ENCODE measurements at places on chromosomes 1 and 21. TPM values are rescaled to one million over a fixed set of nuclear protein-coding genes. Genes with fewer than 3 reads are reported as not detected.

The KCNE1 gene
- total RNA-seq = 2.3 TPM

The MATN1 gene
- 0.42 TPM for total RNA-seq

The SH2D1B gene
- total RNA-seq = 0.63 TPM

The IFI16 gene
- 174 TPM for total RNA-seq

The BSND gene
- not detected for total RNA-seq

The NUF2 gene
- 1.2 TPM for total RNA-seq

DNA sequence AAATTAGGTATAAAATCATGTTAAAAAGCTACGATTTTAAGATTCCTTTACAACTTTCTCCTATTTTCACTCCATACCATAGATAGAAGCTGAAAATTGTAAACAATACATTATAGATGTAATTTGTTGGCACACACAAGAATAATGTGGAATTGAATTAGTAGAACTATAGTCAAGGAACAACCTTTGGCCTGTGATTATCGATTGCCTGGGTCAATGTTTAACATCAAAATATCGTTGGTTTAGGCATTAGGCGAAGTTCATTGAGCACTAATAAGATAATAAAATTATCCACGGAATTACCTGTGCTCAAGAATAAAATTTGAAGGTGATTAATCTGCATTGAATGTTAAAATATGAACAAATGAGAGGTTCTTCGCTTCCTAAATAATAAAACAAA lies 455.1 kb upstream of the ZP4 start:
- DNase-seq = no peak
- H3K27me3 ChIP-seq = no peaks in the 10 kb centered on the region
- no peak overlapping the region for H3K27ac ChIP-seq
- no peaks in the 10 kb centered on the region for H3K4me1 ChIP-seq
- H3K4me3 ChIP-seq = no peak overlapping the region

DNA sequence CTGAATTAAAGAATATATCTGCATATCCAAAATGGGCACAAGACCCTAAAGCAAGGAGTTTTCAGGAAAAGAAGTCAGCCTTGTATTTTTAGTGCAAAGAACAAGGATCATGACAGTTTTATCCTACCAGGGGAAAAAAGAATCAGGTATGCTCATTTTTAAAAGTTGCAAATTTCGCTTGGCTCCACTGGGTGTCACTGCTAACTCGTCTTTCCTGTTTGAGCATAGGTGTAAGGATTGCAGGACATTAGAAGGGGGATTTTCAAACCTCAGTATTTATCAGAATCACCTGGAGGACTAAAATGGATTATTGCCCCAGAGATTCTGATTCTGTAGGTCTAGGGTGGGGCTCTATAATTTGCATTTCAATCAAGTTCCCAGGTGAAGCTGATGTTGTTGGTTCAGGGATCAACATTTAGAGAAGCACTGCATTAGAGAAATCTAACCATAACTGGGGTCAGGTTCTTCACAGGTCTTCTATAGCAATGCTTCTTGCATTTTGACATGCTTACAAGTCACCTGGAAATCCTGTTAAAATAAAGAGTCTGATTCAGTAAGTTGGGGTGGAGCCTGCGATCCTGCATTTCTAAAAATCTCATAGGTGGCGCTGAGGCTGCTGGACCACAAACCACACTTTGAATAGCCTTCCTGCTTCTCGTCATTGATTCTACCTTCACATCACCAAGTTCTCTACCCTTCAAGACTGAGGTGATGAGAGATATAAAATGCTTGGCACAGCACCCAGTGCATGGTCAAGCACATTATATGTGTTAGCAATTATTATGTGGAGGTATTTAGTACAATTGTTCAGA lies 39.6 kb downstream of the NUF2 start:
- H3K4me1 ChIP-seq = no peaks in the 10 kb centered on the region
- no peak overlapping the region for H3K4me3 ChIP-seq
- no peak overlapping the region for H3K27ac ChIP-seq
- no peaks in the 10 kb centered on the region for H3K36me3 ChIP-seq
- DNase-seq = no peak

DNA sequence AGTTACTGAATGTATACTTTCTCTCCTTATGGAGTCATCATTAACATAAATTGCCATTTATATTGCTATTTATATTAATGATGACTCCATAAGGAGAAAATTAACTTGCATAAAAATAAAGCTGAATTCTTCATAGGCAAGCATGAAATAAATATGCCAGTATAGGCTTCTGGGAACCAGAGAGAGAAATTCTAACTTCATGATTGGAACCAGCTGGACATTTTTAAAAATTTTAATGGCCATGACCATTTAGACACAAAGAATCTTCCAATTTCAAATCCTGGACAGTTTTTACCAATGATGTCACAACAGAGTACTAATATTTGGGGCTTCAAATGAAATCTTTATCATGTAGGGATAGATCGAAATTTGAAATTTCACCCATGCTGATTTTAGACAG lies 268.7 kb downstream of the PTGER3 start:
- H3K36me3 ChIP-seq = no peaks in the 10 kb centered on the region
- H3K27ac ChIP-seq = no peak overlapping the region
- no peaks in the 10 kb centered on the region for H3K4me1 ChIP-seq
- no peak for DNase-seq

GRCh38 chr1:23634840-23635651 lies 56.6 kb upstream of the RPL11 start:
- no peaks in the 10 kb centered on the region for H3K36me3 ChIP-seq
- peak overlapping the region; percentile 78 for H3K27ac ChIP-seq
- H3K27me3 ChIP-seq = no peaks in the 10 kb centered on the region
- no peaks in the 10 kb centered on the region for H3K4me1 ChIP-seq

- peak; percentile 58 for DNase-seq
- no peaks in the 10 kb centered on the region for H3K27me3 ChIP-seq
- H3K27ac ChIP-seq = no peak overlapping the region
- peaks cover 1% of the 10 kb centered on the region for H3K4me1 ChIP-seq
These were observed 390 bp downstream of the ZFP69B start for GRCh38 chr1:40450495-40451237.

DNA sequence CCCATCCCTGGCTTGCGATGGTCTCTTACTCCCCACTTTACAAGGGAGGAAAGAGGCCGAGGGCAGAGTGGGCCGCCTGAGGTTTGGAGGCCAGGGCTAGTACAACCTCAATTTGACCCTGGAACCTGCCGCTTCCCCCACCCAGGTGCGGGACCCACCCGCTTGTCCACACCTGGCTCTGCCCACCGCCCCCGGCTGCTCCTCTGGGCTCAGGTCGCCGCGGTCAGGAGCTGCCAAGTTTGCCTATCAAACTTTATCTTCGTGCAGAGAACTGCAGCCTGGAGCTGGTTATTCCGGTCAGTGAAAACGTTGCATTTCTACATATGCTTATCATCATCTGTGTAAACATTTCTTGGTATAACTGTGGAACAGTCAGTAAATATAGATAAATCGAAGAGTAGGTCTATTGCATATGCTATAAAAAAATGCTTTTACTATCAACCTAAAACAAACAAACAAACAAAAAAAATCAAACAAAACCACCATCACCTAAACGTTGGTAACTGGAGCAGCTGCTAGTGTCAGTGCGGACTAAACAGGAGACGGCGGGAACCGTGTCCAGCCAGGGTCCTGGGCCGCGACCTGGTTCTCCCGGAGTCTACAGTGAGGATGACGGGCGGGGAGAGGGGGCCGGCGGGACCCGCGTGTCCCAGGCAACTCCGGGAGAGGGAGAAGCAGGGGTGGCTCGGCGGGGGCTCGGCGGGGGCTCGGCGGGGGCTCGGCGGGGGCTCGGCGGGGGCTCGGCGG lies 906 bp upstream of the ADARB1 start:
- no peak overlapping the region for H3K27ac ChIP-seq
- DNase-seq = peak; percentile 62
- peak overlapping the region; percentile 88 for H3K4me3 ChIP-seq
- no peaks in the 10 kb centered on the region for H3K27me3 ChIP-seq

GRCh38 chr1:152519851-152520250 lies 5.6 kb downstream of the CRCT1 start:
- H3K27ac ChIP-seq = no peak overlapping the region
- no peaks in the 10 kb centered on the region for H3K36me3 ChIP-seq
- no peak overlapping the region for H3K4me3 ChIP-seq

DNA sequence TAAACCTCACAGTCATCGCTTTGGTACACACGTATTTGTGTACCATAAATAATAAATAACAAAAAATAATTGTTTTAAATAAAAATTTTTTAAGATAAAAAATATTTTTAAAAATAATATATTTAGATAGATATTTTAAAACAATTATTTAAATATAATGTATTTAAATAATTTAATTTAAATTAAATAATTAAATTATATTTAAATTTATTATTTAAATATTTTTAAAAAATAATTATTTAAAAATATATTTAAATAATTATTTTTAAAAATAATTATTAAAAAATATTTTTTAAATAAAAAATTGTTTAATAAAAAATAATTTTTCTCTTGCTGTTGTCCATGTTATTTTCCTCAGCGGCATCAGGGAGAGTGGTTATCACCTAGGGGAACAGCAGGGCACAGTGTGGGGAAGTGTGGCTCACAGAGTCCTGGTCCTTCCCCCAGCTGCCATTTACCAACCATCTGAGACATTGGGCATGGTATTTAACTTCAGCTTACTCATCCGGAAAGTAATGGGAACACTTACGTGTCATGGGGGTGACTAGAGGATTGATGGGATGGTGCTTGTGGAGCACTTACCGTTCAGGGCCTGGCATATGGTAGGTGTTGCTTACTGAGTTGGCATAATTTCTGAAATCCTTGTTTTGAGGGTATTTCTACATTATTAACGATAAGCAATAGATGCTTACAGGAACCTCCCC lies 92.9 kb upstream of the TSPAN2 start:
- DNase-seq = no peak
- H3K4me3 ChIP-seq = no peak overlapping the region
- no peaks in the 10 kb centered on the region for H3K4me1 ChIP-seq
- H3K27ac ChIP-seq = no peak overlapping the region

DNA sequence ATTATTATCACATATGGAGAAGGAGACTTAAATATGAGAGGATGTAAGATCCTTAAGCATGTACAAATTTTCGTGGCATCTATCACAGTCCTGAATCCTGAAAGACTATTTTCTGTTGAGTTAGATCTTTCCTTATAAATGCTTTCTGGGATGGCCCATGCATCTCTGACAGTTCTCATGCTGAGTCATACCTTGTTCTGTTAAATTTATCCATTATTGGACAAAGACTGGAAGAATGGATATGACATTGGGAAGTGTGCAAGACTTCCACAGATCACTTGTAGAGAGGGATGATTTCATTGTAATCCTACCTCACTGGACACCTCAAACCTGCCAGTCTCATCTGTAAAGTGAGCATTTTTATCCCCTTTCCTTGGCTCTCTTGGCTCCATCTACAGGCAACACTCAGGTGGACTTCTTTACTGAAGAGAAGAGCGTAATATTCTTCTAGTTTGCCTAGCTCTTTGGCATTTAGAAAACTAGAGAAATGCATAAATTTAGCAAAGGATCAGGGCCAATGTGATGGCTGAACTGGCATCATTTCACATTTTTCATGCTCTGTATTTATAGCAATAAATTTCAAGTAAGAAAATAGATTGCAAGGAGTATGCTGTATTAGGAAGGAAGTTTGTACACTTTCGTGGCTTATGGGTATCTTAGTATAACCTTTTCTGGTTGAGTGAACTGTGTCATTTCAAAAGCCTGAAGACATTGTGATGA lies 128.2 kb downstream of the NFIA start:
- H3K4me3 ChIP-seq = no peak overlapping the region
- peak overlapping the region; percentile 43 for H3K27ac ChIP-seq
- H3K27me3 ChIP-seq = no peaks in the 10 kb centered on the region
- H3K4me1 ChIP-seq = peaks cover 9% of the 10 kb centered on the region

DNA sequence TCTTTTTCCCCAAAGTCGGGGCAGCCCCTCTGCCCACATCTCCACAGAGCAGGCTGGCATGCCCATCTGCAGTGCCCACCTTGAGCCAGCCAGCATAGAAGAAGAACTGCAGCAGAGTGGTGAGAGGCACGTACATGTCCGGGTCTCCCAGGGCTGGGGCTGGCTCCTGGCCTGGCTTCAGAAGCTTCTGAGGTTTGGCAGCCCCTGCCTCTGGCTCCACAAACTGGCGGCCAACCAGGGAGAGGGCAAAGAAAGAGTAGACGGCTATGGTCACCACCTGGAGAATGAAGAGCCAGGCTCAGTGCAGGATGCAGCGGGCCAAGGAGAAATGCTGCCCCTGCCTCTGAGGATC lies 3.0 kb downstream of the BEST4 start:
- no peaks in the 10 kb centered on the region for H3K27me3 ChIP-seq
- no peak overlapping the region for H3K4me3 ChIP-seq
- no peak overlapping the region for H3K27ac ChIP-seq
- no peaks in the 10 kb centered on the region for H3K36me3 ChIP-seq

- peaks cover 3% of the 10 kb centered on the region for H3K4me1 ChIP-seq
- H3K36me3 ChIP-seq = no peaks in the 10 kb centered on the region
- DNase-seq = no peak
- no peak overlapping the region for H3K27ac ChIP-seq
These were observed 73.0 kb downstream of the BRINP2 start for GRCh38 chr1:177243773-177244172.

- H3K4me1 ChIP-seq = no peaks in the 10 kb centered on the region
- H3K36me3 ChIP-seq = no peaks in the 10 kb centered on the region
- no peaks in the 10 kb centered on the region for H3K27me3 ChIP-seq
These were observed 7.0 kb downstream of the COLGALT2 start for GRCh38 chr1:184030433-184031091.

GRCh38 chr21:41478319-41479177 lies 29.4 kb downstream of the TMPRSS2 start:
- H3K4me3 ChIP-seq = no peak overlapping the region
- no peaks in the 10 kb centered on the region for H3K36me3 ChIP-seq
- no peak overlapping the region for H3K27ac ChIP-seq
- DNase-seq = no peak
- no peaks in the 10 kb centered on the region for H3K4me1 ChIP-seq
- no peaks in the 10 kb centered on the region for H3K27me3 ChIP-seq

DNA sequence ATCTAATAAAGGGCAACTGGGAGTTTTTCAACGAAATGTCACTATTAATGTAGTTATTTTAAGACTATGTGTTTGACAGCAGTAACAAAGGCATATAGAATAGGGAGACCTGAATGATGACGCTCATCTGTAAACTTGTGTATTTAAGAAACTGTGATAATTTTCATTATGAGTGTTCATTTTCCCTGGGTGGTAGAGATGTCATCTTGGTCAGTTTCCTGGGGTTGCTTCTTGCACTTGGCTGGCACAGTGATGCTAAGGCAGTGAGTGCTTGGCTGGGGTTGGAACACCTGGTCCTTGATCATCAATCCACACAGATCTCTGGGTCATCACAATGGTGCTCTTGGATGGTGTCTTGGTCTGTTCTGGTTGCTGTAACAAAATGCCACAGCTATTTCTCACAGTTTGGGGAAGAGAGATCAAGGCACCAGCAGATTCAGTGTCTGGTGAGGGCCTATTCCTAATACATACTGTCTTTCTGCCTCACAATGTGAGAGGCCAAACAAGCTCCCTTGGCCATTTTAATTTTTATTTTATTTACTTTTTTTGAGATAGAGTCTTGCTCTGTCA lies 7.9 kb upstream of the SMYD2 start:
- H3K36me3 ChIP-seq = no peaks in the 10 kb centered on the region
- no peaks in the 10 kb centered on the region for H3K4me1 ChIP-seq
- no peaks in the 10 kb centered on the region for H3K27me3 ChIP-seq
- no peak overlapping the region for H3K27ac ChIP-seq
